Activated CD8-positive, alpha-beta T cell treated with anti-CD3 and anti-CD28 coated beads, Interleukin-2, amount 10 ng/mL, durations not matched to agents 7 days and 5 days (primary cell): ENCODE measurements at places on chromosomes 13 and 19. TPM values are rescaled to one million over a fixed set of nuclear protein-coding genes. Genes with fewer than 3 reads are reported as not detected.

DNA sequence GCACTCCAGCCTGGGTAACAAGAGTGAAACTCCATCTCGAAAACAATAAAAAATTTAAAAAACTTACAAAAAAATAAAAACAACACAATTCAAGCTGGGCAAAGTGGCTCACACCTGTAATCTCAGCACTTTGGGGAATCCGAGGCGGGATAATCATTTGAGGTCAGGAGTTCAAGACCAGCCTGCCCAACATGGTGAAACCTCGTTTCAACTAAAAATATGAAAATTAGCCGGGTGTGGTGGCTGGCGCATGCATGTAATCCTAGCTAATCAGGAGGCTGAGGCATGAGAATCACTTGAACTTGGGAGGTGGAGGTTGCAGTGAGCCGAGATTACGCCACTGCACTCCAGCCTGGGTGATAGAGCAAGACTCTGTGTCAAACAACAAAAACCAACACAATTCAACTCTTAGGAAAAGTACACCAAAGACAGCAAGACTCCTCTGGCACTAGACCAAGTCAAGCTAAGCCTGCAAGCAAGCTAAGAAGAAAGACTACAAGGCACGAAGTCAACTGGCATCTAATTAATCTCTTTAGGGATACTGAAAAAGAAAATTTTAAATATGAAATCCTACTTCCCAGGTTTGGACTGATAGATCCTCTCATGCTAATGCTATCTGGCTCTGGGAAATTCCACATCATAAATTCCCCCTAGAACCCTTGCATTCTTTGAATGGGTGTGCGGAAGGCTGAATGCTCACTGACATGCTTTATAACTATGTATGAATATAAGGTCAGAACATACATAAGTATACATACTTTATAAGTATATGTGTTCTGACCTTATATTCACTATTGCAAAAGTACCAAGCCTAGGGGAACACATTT, 7.9 kb downstream of the PBX4 start:
- no peak overlapping the region for H3K4me3 ChIP-seq
- no peak for DNase-seq
- peaks cover 57% of the 10 kb centered on the region for H3K4me1 ChIP-seq
- no peaks in the 10 kb centered on the region for H3K27me3 ChIP-seq
- peaks cover 50% of the 10 kb centered on the region for H3K36me3 ChIP-seq

GRCh38 chr13:63308549-63309165, 1893.0 kb upstream of the PCDH20 start:
- H3K4me3 ChIP-seq = no peak overlapping the region
- no peak for DNase-seq
- no peaks in the 10 kb centered on the region for H3K4me1 ChIP-seq
- no peaks in the 10 kb centered on the region for H3K27me3 ChIP-seq

DNA sequence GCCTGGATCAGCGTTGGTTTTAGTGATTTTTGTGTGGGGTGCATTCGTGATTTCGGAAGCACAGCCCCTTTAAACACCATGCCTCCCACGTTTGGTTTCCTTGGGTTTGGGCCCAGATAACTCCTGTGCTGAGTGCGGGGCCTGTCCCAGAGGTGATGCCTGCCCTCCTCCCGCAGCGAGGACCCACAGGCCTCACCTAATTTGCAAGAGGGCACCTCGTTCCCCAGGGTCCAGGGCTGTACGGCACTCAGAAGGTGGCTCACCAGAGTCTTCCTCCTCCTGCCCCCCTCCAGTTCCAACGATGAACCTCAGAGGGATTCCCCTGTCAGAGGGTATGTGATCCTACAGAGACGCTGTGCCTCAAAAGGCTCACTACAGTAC, 54.3 kb upstream of the SOX1 start:
- no peaks in the 10 kb centered on the region for H3K27me3 ChIP-seq
- H3K4me1 ChIP-seq = no peaks in the 10 kb centered on the region
- H3K27ac ChIP-seq = no peak overlapping the region

GRCh38 chr19:42250666-42251531, 4.0 kb downstream of the ERF start:
- DNase-seq = peak; percentile 59
- H3K27me3 ChIP-seq = peaks cover 1% of the 10 kb centered on the region
- H3K4me3 ChIP-seq = peak overlapping the region; percentile 28
- H3K36me3 ChIP-seq = peaks cover 12% of the 10 kb centered on the region
- peak overlapping the region; percentile 83 for H3K27ac ChIP-seq

DNA sequence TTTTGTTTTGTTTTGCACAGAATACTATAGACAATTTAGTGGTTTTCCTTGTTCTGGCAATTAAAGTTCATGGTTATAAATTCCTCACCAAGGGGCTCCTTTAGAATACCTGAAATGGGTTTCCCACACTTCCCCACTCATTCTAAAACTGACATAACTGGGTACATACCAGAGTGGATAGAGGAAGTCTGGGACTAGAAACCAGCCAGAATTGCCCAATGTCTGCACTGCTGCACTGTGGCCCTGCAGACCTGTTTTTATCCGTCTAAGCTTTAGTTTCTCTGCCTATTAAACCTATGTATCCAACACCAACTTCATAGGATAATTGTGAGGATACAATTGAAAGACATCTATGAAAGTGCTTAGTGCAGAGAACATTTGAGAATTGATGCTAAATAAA, 498.6 kb downstream of the KCTD12 start:
- H3K4me3 ChIP-seq = no peak overlapping the region
- H3K27me3 ChIP-seq = no peaks in the 10 kb centered on the region
- no peaks in the 10 kb centered on the region for H3K36me3 ChIP-seq
- H3K4me1 ChIP-seq = no peaks in the 10 kb centered on the region

Gene CD22
- 0.52 TPM for total RNA-seq

- no peaks in the 10 kb centered on the region for H3K27me3 ChIP-seq
- H3K4me3 ChIP-seq = no peak overlapping the region
- peaks cover 6% of the 10 kb centered on the region for H3K4me1 ChIP-seq
- no peak overlapping the region for H3K27ac ChIP-seq
- no peaks in the 10 kb centered on the region for H3K36me3 ChIP-seq
Observed at GRCh38 chr13:40456397-40456953, 210.0 kb downstream of the FOXO1 start.

- H3K4me1 ChIP-seq = peaks cover 14% of the 10 kb centered on the region
- no peak overlapping the region for H3K27ac ChIP-seq
- no peak overlapping the region for H3K4me3 ChIP-seq
- no peak for DNase-seq
Observed at GRCh38 chr19:3975637-3976087, 4.8 kb upstream of the DAPK3 start.

Gene OR7A5
- total RNA-seq = not detected

DNA sequence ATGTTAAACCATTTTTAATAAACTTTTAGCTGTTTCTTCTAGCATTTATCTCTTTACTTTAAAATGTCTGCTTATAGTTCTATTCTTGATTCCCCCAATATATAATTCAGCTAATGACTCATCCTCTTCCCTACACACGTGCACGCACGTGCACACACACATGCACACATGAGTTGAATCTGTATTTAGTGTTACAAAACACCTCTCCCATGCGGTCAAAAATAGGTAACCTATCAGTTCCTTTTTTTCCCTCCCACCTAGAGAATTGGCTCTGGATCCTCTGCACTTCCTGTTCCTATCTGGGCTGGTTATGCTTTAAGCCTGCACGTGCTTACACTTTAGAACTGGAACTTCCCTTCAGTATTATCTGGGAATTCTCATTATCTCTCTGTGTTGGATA, 144.1 kb downstream of the PAN3 start:
- no peaks in the 10 kb centered on the region for H3K27me3 ChIP-seq
- DNase-seq = no peak
- peaks cover 55% of the 10 kb centered on the region for H3K36me3 ChIP-seq
- H3K4me1 ChIP-seq = peaks cover 16% of the 10 kb centered on the region

- H3K27me3 ChIP-seq = peaks cover 21% of the 10 kb centered on the region
- no peaks in the 10 kb centered on the region for H3K36me3 ChIP-seq
- peak; percentile 50 for DNase-seq
- H3K4me3 ChIP-seq = peak overlapping the region; percentile 77
- peaks cover 12% of the 10 kb centered on the region for H3K4me1 ChIP-seq
Observed at GRCh38 chr19:41226053-41226873, 7.2 kb downstream of the AXL start.

- peaks cover 6% of the 10 kb centered on the region for H3K27me3 ChIP-seq
- no peak overlapping the region for H3K27ac ChIP-seq
- peaks cover 10% of the 10 kb centered on the region for H3K36me3 ChIP-seq
- DNase-seq = no peak
Observed at GRCh38 chr19:2729943-2730818, 9.0 kb upstream of the DIRAS1 start.

Gene IFI30
- total RNA-seq = 72.3 TPM

GRCh38 chr13:27104606-27105005, 67.0 kb downstream of the USP12 start:
- peaks cover 36% of the 10 kb centered on the region for H3K36me3 ChIP-seq
- no peak overlapping the region for H3K4me3 ChIP-seq
- H3K27me3 ChIP-seq = no peaks in the 10 kb centered on the region
- no peaks in the 10 kb centered on the region for H3K4me1 ChIP-seq

Gene LILRA1
- not detected for total RNA-seq

- H3K27me3 ChIP-seq = peaks cover 6% of the 10 kb centered on the region
- peaks cover 20% of the 10 kb centered on the region for H3K4me1 ChIP-seq
- peak overlapping the region; percentile 48 for H3K4me3 ChIP-seq
- no peak overlapping the region for H3K27ac ChIP-seq
Observed at GRCh38 chr19:918481-919198, 1.5 kb downstream of the KISS1R start.

Gene ETV2
- 1.6 TPM for total RNA-seq

Gene PLK5
- total RNA-seq = not detected

GRCh38 chr13:91308299-91308698, 39.2 kb upstream of the MIR17HG start:
- peaks cover 14% of the 10 kb centered on the region for H3K27me3 ChIP-seq
- no peak for DNase-seq
- H3K27ac ChIP-seq = no peak overlapping the region
- H3K4me3 ChIP-seq = no peak overlapping the region
